ENCODE measurements at places on chromosomes 6 and 20. TPM values are rescaled to one million over a fixed set of nuclear protein-coding genes. Genes with fewer than 3 reads are reported as not detected.

The TREML1 gene
- polyA plus RNA-seq, result not detected

The SLC32A1 gene
- polyA plus RNA-seq, result not detected

The SNRNP48 gene
- polyA plus RNA-seq, result 14.4 TPM

The DSN1 gene
- polyA plus RNA-seq, result 12.4 TPM

The ARFGEF3 gene
- 0.11 TPM for polyA plus RNA-seq

The PRDM1 gene
- 0.67 TPM for polyA plus RNA-seq

The SPTLC3 gene
- polyA plus RNA-seq, result 3.2 TPM

The EEF1A2 gene
- polyA plus RNA-seq, result 309 TPM

The WFDC5 gene
- polyA plus RNA-seq, result not detected

The KCNK5 gene
- polyA plus RNA-seq, result not detected

The SH3BGRL2 gene
- polyA plus RNA-seq, result 21.7 TPM

The HMGCLL1 gene
- polyA plus RNA-seq, result 13.6 TPM

Data from cardiac muscle cell (in vitro differentiated cells and primary cell).